Stimulated activated CD8-positive, alpha-beta memory T cell treated with anti-CD3 and anti-CD28 coated beads, Interleukin-4, amount 100 ng/mL, for 24 hours (primary cell): ENCODE measurements at places on chromosomes 2 and 18.

GRCh38 chr2:204643326-204643725 is 98.1 kb downstream of the PARD3B start:
- DNase-seq = no peak

GRCh38 chr18:79789901-79790890 is 7.5 kb upstream of the KCNG2 start:
- no peak for DNase-seq

DNA sequence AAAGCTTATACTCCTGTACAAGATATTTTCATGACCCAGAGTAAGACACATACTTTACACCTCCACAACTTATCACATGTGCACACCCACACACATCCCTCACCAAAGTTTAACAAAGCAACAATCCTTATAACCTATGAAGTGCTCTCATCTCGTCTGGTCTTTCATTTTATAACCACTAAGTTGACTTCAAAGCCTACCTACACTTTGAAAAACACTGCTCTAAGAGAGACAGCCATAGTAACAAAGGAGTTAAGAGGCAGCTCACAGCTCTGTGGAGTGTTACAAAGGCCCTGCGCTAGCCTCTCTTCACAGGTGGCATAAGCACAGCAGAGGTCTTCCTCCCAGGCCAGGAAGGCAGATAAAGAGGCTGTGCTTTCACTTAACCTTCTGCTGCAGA is 69.7 kb upstream of the TMEM200C start:
- DNase-seq = no peak

DNA sequence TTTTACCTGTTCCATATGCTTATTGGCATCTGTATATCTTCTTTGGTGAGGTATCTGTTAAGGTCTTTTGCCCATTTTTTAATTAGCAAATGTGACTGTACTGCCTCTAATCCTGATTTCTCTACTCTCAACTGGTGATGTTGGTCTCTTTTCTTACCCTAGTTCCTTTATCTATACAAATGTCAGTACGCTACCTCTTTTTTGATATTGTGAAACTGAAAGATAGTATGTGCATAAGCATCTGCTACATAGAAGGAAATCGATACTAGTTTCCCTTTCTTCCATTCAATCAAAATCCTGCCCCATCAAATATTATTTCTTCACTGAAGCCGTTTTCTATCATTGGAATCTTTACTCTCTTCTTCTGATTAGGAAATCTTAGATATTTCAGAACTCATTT is 194.9 kb upstream of the SPOPL start:
- no peak for DNase-seq

DNA sequence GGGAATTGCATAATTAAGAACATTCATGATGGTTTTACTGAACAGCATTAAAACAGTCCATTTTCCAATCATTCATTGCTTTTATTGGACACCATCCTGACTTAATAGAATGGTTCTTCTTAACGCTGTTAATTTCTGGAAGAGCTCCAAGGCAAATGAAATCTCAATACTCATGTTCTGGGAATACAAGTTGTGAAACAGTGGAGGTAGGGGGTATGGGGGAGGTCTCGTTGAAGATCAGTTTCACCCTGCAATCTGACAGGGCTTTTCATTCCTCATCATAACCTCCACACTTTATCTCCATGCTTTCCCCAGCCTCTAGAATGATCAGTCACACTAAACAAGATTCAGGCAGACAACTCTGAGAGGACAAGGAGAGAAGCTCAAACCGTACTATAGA is 113.6 kb downstream of the ETAA1 start:
- no peak for DNase-seq

- no peak for DNase-seq
These were observed 31.3 kb downstream of the DARS1 start for GRCh38 chr2:135954020-135954601.

- no peak for DNase-seq
These were observed 83.7 kb downstream of the FMNL2 start for GRCh38 chr2:152418688-152419087.

DNA sequence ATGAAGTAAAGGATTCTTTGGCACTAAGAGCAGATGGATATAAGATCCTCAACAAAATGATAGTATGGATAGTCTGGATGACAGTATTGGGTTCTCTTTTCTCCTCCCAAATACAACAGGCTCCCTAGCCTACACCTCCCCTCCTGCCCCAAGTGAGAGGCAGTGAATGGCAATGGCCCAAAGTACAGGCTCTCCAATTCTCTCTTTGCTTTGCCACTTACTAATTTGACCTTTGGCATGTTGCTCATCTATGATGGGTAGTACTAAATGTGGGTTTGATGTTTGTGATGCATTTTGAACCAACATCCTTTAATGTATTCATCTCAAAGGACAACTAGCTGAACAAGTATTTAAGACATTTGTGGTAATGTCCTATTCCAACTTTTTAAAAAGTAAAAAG is 65.9 kb downstream of the EIF5B start:
- no peak for DNase-seq
